ENCODE measurements at places on chromosomes 16 and 17.

DNA sequence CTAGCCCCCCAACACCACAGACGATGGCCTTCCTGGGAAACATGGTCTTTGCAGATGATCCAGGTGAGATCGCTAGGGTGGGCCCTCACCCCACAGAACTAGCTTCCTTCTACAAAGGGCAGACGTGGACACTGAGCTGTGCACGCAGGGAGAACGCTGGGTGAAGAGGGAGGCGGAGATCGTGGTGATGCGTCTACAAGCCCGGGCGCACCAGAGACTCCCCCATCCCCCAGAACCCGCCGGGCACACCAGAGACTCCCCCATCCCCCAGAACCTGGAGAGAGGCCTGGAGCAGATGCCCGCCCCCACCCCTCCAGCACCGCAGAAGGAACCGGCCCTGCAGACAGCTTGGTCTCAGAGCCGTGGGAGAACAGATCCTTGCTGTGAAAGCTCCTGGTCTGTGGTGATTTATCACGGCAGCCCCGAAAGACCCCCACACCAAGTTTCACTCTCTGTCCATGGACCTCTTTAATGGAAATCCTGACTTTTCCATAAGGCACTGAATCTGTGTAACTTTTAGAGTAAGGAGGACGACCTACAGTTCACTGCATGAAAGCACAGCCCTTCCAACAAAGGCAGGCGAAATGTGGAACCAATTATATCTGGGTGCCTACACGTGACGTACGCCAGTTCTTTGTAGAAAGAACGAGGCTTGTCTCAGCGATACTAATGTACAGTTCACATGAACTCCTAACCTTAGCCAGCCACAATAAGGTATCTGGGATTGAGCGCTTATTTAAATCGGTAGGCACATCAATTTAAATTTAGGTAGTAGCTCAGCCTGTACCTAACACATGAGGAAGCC is 88.5 kb downstream of the ANKRD11 start:
- no peak for DNase-seq

DNA sequence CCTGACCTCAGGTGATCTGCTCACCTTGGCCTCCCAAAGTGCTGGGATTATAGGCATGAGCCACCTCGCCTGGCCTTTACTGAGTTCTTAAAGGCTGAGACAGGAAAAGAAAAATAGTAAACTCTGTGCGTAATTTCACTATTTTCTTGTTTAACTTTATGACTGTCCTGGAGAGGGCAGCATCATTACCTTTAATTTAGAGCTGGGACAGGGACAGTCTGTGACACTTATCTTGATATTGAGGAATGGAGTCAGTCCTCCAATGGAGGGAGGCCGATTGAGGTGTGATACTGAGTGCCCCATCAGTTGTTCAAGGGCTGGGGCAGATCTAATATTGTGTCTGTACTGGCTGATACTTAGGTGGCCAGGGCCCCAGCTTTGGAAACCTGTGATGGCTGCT is 21.5 kb upstream of the SPN start:
- peak; percentile 47 for DNase-seq

DNA sequence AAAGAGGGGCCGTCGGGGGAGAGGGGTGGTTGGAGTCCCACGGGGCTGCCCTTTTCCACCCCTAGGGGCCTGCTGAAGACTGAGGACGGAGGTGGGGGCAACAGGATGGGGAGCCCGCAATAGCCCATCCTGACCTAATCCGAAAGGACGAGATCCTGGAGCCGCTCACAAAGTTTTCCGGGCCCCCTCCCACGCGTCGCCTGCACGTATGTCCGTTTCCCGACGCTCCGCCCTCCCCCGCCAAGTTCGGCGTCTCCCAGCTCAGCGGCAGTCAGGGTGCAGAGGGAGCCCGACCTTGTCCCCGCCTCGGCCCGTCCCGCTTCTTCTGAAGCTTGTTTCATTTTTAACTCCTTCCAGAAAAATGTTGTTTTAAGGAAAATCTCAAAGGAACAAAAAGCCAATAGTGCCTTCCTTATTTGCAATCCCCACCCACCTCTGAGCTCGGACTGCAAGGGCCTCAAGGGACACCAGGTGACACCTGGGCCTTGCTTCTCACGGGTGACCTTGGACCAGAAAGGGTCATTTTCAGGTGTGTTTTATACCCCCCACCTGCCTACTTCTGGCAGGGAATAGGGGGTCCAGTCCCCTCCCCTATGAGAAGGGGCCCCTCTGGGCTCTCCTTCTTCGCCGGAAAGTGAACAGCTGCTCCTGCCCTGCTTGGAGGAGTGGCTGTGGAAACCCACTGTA is 3.4 kb upstream of the ZNF423 start:
- DNase-seq, result no peak

- DNase-seq, result no peak
Observed at GRCh38 chr16:48628359-48628985, 18.5 kb upstream of the N4BP1 start.

GRCh38 chr16:27383556-27384243 is 18.3 kb upstream of the IL21R start:
- DNase-seq, result no peak

- DNase-seq, result no peak
Observed at GRCh38 chr16:1638757-1639156, 26.6 kb downstream of the CRAMP1 start.

DNA sequence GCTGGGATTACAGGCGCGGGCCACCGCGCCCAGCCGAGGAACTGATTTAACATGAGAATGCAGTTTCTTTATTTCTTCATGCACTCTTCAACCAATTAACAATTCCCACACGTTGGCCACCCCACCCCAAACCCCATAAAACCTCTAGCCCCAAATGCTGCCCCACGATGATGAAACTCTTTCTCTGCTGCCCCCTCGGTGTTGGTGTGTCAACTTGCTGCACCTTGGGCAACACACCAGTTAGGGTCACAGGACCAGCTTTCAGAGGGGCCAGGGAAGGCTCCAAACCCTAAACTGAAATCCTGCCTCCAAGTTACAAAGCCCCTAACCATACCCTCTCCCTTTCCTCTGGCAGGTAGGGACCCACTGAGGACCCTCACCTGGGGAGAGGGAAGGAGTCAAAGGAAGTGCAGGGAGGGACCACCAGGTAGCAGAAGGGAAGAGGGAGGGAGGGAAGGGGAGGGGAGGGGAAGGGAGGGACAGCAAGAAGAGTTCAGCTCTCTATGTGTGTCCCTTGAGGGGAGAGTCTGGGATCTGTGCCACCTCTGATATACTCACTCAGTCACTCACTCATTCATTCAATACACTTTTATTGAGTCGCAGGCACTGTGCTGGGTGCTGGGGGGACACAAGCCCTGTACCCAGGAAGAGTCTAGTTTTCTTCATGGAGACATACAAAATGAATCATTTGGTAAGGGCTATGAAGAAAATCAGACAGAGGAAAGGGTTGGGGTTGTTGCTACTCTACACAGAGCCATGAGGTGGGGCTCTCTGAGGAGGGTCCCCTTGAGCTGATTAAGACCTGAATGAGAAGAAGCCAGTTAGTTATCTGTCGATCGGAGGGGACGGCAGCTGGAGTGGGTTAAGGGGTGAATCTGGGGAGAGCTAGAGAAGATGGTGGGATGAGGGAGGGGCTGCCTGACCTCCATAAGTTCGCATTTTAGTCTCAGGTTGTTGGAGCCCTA is 3.9 kb downstream of the PLXDC1 start:
- no peak for DNase-seq

- no peak for DNase-seq
Observed at GRCh38 chr16:67015313-67015731, 13.6 kb upstream of the CBFB start.

GRCh38 chr16:57127037-57127763 is 34.8 kb downstream of the CPNE2 start:
- DNase-seq, result no peak

- DNase-seq, result no peak
Observed at GRCh38 chr16:87216148-87216840, 100.9 kb downstream of the C16orf95 start.

GRCh38 chr17:80803451-80804428 is 187.9 kb upstream of the CHMP6 start:
- no peak for DNase-seq

GRCh38 chr16:85365120-85365519 is 248.0 kb upstream of the GSE1 start:
- no peak for DNase-seq

- DNase-seq, result no peak
Observed at GRCh38 chr16:61763013-61763412, 273.2 kb downstream of the CDH8 start.

GRCh38 chr16:80731915-80732314 is 72.5 kb downstream of the CDYL2 start:
- no peak for DNase-seq

DNA sequence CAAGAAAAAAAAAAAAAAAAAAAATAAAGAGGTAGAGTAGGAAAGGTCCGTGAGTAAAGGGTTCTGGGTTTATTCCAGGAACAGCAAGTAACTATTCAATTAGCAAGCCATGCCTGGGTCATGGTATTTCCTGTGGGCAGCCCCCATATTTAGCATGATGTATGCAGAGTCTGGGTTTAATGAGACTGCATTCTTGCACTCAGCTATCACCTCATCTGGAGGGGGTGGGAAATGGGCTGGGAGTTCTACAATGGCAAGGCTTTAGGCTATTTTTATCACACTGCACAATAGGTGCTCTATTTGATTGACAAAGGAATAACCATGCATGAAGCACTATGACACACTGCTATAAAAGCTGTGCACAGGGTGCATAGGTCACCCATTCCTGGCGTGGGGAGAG is 104.0 kb upstream of the CCL2 start:
- no peak for DNase-seq
